ENCODE measurements at places on chromosomes 7 and 10. TPM values are rescaled to one million over a fixed set of nuclear protein-coding genes. Genes with fewer than 3 reads are reported as not detected.

UPK3BL2 gene
- polyA plus RNA-seq = 3.9 TPM

MLXIPL gene
- polyA plus RNA-seq = not detected

SSC4D gene
- polyA plus RNA-seq = not detected

WDR86 gene
- 0.54 TPM for polyA plus RNA-seq

COL28A1 gene
- polyA plus RNA-seq = not detected

ACTR3C gene
- polyA plus RNA-seq = 5.2 TPM

ITIH5 gene
- not detected for polyA plus RNA-seq

ZP3 gene
- polyA plus RNA-seq = 4.1 TPM

DEPP1 gene
- polyA plus RNA-seq = not detected

CTAGE4 gene
- polyA plus RNA-seq = not detected

VAX1 gene
- not detected for polyA plus RNA-seq

C7orf57 gene
- not detected for polyA plus RNA-seq

AQP1 gene
- polyA plus RNA-seq = not detected

FRA10AC1 gene
- 5.9 TPM for polyA plus RNA-seq

ABCB1 gene
- polyA plus RNA-seq = 2.5 TPM

RNF133 gene
- not detected for polyA plus RNA-seq

DGKB gene
- polyA plus RNA-seq = not detected

TRIM24 gene
- 8.7 TPM for polyA plus RNA-seq

THSD7A gene
- polyA plus RNA-seq = not detected

MYH16 gene
- not detected for polyA plus RNA-seq

NXPH1 gene
- polyA plus RNA-seq = not detected

SYT15B gene
- polyA plus RNA-seq = not detected

CYP17A1 gene
- 0.09 TPM for polyA plus RNA-seq

DNAJC12 gene
- not detected for polyA plus RNA-seq

TMEM270 gene
- not detected for polyA plus RNA-seq

PIK3AP1 gene
- 174 TPM for polyA plus RNA-seq

PLXNA4 gene
- not detected for polyA plus RNA-seq

CNPY1 gene
- polyA plus RNA-seq = not detected

VPS37D gene
- 0.39 TPM for polyA plus RNA-seq
